ENCODE measurements at places on chromosomes 7 and 10.

DNA sequence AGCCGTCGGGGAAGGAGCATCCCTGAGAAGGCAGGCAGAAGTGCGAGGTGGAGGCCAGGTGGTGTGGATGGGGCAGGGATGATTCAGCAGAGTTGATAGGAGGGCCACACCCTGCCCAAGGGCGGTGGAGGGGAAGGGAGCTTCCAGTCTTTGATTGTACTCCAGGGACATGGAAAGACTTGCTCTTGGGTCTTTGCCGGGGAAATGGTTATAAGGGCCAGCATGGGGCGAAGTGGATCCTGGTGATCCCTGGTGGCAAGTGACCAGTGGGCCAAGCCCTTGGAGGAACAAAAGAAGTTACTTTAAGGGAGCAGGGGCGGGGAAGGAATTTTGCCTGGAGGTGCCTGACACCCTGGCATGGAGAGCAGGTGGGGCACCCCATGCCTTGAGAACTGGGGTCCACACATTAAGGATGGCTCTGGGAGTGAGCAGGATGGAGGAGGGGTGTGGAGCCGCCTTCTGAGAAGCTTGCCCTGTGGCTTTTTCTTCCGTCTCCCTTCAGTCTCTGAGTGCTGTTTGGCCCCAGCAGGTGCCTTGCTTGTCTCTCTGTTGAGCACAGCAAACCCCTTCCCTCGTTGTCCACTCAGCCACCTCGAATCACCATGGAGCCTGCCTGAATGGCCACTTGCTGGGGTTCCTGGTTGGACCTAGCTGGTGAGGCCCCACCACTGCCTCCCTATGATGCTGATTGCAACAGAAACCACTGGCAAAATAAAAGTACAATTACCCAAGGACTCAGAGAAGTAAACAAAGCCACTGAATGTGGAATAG is 83.9 kb downstream of the RAMP3 start:
- DNase-seq, result no peak

GRCh38 chr10:32501906-32502305 is 56.0 kb downstream of the CCDC7 start:
- DNase-seq, result peak; percentile 86

DNA sequence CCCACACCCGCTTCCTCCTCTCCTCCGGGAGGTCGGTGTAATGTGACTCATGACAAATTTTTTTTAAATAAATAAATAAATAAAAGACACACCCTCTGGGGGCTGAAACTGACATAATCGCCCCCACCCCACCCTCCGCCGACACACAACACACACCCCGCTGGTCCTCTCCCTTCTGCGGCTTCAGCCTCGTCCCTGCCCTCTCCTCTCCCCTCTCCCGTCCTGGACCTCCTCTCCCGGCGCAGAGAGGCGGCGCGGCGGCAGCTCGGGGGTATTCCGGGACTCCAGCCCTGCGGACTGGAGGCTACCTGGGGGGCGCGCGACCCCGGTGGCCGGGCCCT is 686 bp downstream of the ABI1 start:
- peak; percentile 69 for DNase-seq

DNA sequence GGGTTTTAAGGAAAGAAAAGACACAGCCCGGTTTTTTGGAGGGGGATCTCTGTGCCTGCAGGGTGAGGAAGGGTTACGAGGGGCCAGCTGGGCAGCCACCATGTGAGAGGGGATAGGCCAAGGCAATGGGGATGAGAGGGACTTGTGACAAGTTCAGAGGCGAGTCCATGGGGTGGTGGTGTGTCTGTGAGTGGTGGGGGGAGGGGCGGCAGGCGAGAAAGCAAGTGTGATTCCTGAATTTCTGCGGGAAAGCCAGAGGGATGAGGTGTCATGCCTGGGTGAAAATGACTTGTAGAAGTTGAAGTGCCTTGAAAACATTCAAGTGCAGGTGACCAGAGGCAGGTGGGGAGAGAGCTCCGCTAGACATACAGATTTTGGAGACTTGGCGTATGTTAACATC is 61.0 kb upstream of the RNF32 start:
- DNase-seq, result no peak

DNA sequence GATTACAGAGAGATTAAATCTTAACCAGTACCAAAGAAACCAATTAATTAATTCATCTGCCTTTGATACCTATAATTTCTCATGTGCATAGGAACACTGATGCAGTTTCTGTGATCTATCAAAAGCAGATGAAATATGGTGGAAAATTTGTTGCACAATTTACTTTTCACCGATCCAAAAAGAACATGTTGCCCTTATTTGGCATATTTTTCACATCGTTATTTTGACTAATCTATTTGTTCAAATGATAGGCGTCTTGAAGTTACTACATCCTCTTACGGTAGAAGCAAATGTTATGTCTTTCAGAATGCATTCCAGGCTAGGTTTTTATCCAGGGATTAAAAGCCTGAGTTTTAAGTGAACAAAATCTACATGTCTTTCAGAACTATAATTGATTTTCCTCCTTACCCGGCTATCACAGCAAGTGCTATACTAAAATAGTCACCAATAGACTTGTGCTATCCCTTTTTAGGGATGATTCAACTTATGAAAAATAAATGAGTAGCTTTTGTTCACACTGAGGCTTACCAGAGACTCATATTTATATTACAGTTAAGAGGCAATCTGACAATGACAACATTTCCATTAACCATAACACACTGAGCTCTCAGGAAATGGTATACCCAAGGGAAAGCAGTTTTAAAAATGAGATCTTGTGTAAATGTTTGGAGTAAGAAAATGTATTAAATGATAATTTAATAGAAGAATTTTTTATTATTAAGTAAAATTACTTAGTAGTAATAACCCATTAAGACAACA is 16.8 kb upstream of the TES start:
- no peak for DNase-seq

GRCh38 chr10:1473874-1474273 is 263.5 kb downstream of the ADARB2 start:
- no peak for DNase-seq

DNA sequence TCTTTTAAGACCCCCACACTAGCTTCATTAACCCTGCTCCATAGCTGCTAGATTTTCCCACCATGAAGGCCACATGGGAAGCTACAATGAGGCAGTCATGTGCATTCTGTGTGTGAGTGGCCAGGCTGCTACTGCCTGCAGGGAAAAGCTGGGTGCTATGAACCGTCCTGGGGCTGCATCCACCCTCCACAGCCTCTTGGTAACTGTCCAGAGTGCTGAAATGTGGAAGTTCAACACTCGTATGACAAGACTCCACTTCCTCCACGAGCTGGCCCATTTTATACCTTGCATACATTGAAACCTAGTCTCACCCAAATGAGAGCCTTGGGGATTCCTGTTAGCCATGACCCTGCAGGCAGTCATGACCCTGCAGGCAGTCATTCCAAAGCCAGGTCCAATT is 59.4 kb downstream of the CUZD1 start:
- DNase-seq, result peak; percentile 35

GRCh38 chr10:87915406-87915805 is 52.0 kb downstream of the PTEN start:
- no peak for DNase-seq

DNA sequence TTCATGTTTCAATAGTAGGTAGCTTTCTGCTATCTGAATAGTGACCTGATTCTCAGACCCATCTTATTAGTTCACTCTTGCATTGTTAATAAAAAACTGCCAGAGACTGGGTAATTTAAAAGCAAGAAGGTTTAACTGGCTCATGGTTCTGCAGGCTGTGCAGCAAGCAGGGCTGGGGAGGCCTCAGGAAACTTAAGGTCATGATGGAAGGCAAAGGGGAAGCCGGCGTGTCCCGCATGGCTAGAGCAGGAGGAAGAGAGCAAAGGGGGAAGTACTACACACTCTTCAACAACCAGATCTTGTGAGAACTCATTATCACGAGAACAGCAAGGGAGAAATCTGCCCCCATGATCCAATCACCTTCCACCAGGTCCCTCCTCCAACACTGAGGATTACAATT is 185.2 kb upstream of the PITRM1 start:
- DNase-seq, result no peak

DNA sequence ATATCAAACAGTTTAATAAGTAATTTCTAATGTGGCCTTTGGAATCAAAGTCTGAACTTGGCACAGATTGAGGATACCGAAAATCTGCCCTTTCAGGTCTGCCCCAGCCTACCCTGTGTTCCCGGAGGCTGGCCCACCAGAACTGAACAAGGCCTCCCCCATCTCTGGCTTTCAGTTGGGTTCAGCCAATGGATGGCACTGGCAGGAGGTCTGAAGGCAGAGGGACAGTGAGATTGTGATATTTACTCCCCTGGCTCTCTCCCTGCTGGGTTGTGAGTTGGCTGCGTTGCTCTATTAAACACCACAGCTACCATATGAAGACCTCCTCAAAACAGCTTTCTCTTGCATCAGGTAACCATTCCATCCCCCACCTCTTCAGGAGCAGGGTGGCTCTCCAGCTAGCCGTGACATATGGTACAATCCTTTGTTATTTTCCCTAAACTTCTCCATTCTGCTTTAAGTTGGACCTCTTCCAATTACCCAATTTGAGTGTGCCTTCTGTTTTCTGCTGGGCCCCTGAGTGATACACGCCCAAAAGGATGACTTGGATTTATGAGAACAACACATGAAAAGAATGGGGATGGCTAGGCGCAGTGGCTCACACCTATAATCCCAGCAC is 28.1 kb downstream of the DNMBP start:
- no peak for DNase-seq

Data from DMS53 (cell line).